HepG2 (cell line): ENCODE measurements at places on chromosomes 12 and 14. TPM values are rescaled to one million over a fixed set of nuclear protein-coding genes. Genes with fewer than 3 reads are reported as not detected.
A peak's percentile ranks its signal among the peaks of the same experiment; 100 is the strongest.

SYT1 gene
- polyA plus RNA-seq: not detected in 2 replicates

STAC3 gene
- polyA plus RNA-seq: 0.22 and 0.27 TPM in 2 replicates

GRCh38 chr12:119446459-119446858 is 111.9 kb downstream of the CCDC60 start:
- DNase-seq: no peak

- no peak for DNase-seq
Measured at GRCh38 chr12:97293541-97293940, 169.1 kb upstream of the RMST start.

DNA sequence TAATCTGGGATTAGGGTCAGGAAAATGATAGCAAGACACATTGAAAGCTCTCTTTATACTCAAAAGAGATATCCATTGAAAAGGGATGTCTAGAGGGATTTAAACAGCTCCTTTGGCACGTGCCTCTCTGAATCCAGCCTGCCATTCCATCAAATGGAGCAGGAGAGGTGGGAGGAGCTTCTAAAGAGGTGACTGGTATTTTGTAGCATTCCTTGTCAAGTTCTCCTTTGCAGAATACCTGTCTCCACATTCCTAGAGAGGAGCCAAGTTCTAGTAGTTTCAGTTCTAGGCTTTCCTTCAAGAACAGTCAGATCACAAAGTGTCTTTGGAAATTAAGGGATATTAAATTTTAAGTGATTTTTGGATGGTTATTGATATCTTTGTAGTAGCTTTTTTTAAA is 25.4 kb upstream of the PLEKHD1 start:
- DNase-seq: no peak

MMP17 gene
- 0.55 and 2.0 TPM in 2 replicates for polyA plus RNA-seq

DNA sequence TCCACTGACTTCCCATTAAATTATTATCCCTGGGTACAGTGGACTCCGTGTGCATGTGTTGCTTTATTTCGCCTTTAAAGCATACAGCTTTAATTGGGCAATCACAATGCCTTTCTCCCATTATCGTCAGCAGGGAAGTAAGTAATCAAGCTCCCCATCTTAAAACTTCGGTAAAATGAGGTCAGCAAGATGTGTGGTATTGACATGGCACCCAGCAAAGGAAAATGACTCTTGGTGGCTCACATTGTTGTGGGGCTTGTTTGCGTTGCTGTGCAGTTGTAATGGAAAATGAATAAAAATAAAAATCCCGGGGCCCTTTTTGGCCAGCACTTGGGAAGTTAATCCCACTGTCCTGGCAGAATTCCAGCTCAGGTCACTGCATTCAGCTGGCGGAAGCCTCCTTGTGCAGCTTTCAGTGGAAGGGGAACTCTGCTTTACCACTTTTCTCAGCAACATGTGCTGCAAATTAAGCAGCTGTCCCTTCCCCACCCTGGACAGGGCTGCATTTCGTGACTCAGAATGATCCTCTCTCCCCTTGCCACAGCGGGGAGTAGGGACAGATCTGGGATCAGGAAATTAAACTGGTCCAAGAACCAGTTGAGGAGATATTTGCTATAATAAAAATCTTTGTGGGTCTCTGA is 13.9 kb upstream of the ATP2A2 start:
- DNase-seq: no peak

DNA sequence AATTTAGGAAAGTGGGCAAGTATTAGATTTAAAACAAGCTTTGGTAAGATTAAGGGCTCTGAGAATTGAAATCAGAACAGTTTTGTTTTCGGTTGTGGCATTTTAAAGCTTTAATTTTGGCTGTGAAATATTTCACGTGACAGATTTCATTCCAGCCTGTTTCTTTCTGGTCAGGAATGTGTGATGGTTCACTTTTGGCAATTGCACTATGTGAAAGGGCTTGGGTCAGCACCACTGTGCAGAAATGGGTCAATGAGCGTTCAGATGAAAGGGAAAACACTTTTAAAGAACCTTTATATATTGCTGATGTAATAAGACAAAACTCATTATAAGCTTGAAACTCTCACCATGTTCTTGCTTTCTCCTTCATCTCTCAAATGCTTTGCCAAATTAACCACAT is 17.1 kb downstream of the NUBPL start:
- no peak for DNase-seq

KLRF1 gene
- polyA plus RNA-seq: not detected in 2 replicates

TAMALIN gene
- polyA plus RNA-seq: 2.9 and 4.5 TPM in 2 replicates

GRCh38 chr14:54535646-54536045 is 25.9 kb downstream of the CGRRF1 start:
- DNase-seq: no peak

SPIC gene
- not detected in 2 replicates for polyA plus RNA-seq

DNA sequence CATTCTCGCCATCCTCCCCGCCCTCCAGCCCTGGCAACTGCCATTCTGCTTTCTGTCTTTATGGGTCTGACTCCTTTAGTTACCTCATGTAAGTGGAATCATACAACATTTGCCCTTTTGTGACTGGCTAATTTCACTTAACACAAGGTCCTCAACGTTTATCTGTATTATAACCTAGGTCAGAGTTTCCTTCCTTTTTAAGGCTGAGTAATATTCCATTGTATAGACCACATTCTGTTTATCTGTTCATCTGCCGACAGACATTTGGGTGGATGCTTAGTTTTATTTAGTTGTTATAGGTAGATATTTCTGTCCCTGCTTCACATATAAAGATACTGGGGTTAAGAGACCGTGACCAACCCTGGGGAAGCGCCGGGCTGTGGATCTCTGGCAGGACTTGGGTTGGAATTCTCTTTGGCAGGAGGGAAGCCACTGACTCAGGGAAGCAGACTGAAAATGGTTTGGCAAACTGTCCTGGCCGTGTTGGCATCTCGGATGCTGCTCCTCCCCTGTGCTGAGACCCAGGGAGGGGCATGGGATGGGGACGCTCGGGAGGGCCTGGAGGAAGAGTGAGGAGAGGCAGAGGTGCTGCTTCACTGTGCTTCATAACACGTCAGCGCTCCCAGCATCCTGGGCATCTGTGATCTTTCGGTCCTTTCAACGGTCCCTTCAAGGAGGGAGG is 38.9 kb downstream of the TEAD4 start:
- no peak for DNase-seq

GRCh38 chr14:52333823-52334657 is 19.9 kb downstream of the PTGER2 start:
- DNase-seq: no peak

- DNase-seq: peak; percentile 18
Measured at GRCh38 chr12:24121911-24122310, 172.4 kb upstream of the SOX5 start.

TAS2R7 gene
- polyA plus RNA-seq: not detected in 2 replicates

DNA sequence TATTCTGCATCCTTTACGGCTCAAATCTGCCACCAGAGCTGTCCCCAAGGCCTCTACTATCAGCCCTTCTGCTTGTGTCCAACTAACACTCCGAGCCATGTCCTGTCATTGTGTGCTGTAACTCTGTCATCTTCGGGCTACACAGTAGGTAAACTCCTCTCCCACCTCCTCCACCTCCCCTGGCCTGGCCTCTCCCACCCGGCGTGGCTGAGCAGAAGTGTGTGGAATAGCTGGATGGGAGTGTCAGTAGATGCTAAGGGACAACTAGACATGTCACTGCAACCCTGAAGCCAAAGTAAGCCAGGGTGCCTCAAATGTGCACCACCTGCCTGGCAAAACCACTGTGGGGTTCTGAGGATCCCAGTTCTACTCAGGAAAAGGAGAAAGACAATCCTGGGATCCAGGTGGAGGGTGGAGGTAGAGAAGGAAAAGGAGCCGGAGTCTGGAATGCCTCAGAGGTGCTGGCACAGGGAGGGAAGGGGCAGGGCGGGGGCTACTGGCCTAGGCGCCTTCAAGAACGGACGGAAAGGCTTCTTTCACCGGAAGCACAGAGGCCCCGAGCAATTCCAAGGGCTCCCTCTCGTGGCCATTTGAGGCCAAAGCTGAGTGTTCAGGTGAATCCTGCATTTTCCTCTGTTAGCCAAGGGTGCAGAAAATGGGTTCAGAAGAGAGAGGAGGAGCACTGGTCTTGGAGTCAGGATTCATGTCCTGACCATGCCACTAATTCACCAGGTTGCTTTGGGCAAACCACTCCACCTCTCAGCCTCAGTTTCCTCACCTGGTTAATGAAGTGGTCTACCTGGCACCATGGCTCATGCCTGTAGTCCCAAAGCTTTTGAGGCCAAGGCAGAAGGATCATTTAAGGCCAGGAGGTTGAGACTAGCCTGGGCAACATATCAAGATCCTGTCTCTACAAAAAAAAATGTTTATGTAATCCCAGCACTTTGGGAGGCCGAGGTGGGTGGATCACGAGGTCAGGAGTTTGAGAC is 20.5 kb upstream of the FAM181A start:
- peak; percentile 59 for DNase-seq

SELPLG gene
- polyA plus RNA-seq: 0.07 and 0.12 TPM in 2 replicates

GRCh38 chr12:58425481-58426392 is 484.4 kb downstream of the ATP23 start:
- peak; percentile 37 for DNase-seq

SYNDIG1L gene
- 0.04 and 0.10 TPM in 2 replicates for polyA plus RNA-seq
